ENCODE measurements at places on chromosomes 12 and 14. TPM values are rescaled to one million over a fixed set of nuclear protein-coding genes. Genes with fewer than 3 reads are reported as not detected.

Gene CCDC196
- not detected for polyA plus RNA-seq

DNA sequence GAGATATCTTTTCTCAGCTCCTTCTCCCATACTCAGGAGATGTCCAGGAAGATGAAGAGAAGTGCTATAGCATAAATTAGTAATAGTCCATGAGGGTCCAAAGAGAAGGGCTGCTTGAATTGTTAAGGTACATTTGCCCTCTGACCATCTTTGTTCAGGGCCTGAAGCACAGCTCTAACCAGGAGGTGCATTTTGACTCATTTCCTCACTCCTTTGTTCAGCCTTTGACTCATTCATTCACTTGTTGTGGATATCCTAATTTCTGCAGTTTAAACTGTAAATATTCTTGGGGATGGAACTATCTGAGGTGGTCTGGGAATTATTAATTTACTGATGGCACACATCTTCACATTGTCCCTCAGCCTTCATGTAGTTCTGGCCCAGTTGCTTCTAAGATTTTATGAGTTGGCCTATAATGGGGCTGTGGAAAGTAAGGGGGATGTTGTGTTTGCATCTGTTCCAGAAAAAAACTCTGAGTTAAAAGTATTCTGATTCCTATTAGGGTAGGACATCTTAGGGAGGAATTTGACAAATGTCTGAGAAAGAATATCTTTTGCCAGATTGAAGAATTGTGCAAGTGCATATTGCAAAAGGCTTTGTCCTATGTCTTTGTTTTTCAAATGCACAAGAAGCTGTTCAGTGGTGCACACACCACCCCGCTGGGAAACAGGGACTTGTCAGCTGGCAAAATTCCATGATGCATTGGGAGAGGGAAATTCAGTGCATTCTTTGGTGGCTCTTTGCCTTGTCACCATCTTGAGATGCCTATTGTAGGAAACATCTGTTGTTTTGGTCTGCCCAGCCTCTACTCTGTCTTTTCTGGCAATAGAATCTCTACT is 22.1 kb downstream of the SMOC1 start:
- DNase-seq: no peak

- no peak for DNase-seq
These were observed 83.7 kb downstream of the LMNTD1 start for GRCh38 chr12:25469368-25469767.

DNA sequence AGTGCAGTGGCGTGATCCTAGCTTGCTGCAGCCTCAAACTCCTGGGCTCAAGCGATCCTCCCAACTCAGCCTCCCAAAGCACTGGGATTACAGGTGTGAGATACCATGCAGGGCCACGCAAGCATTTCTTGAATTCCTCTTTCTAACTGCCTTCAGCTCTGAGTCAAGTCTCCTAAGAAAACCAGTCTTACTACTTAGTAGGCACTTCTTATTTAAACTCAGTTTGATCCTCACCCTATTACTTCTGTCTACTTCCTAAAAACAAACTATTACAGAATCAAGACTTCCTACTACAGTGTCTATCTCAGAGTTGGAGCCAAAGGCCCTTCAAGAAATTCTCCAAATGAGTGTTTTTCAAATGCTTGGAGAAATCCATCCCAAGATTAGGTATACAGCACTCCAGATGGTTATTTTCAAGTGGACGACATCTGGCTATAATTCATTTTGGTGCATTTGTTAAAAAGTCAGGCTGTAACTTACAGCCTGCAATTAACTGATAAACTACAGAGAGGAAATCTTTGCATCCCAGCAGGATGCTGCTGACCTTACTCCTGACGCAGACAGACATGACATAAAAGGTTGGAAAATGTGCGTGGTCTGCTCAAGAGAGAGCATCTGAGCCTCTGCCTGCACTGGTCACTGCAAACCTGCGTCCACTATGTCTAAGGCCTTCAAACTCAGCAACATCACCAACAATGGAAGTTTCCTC is 34.7 kb downstream of the SSH1 start:
- DNase-seq: no peak

Gene RFX4
- polyA plus RNA-seq: not detected

- no peak for DNase-seq
These were observed 381.8 kb downstream of the EGLN3 start for GRCh38 chr14:33568935-33569579.

DNA sequence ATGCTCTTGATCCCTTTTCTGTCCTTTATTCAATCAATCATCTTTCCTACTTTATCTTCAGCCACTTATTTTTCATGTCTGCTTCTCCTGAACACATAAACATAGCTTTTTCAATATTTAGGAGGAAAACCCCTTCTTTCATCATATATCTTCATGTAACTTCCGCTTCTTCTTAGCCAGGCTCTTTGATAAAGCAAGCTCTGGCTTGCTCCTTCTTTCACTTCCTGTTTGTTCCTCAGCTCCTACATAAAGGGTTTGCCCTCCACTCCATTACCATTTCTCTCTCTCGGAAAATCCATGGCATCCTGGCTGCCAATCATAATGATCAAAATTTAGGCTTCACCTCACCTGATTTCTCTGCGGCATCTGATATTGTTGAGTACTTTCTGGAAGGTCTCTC is 33.7 kb upstream of the HELB start:
- no peak for DNase-seq

- no peak for DNase-seq
These were observed 56.5 kb downstream of the GTF2A1 start for GRCh38 chr14:81164167-81164774.

Gene LIN7A
- 6.2 TPM for polyA plus RNA-seq

DNA sequence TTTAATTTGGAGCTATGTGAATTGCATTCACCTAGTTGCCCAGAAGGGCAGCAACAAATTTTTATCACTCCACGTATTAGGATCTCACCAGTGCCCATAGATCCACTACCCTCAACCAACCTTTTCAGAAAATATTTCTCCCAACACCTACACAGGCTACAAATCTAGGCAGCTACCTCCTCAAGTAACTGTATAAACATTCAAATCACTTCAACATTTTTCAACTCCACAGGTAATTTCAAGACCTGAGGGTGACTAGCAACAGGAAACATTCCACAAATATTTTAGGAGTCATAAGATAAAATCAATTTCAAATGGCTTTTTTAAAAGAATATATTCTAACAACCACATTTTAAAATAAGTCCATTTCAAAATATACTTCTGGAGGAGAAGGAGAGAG is 12.9 kb downstream of the PHLDA1 start:
- DNase-seq: no peak

Gene DCD
- not detected for polyA plus RNA-seq

- no peak for DNase-seq
These were observed 271.9 kb upstream of the PDE3A start for GRCh38 chr12:20096430-20096829.

Gene USP44
- 0.73 TPM for polyA plus RNA-seq

- no peak for DNase-seq
These were observed 97.1 kb upstream of the PRICKLE1 start for GRCh38 chr12:42686514-42687172.

DNA sequence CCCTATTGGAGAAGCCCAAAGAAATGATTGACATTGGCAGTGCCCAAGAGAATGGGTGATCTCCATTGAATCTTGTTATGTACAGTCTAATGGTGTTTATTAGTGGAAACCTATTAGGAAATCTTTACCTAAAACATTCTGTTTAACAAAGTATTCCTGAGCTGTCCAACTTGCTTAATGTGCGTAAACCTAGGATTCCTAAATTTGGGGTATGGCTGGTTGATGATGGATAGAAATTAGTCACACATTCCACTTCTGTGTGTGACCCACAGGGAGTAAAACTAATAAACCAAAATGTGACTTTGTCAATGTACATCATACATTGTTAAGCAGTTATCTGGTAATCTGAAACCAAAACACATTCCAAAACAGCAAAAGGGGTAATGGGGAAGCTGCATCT is 761.3 kb downstream of the FSCB start:
- no peak for DNase-seq

Gene BRMS1L
- 2.9 TPM for polyA plus RNA-seq

Gene HSPA2
- polyA plus RNA-seq: 10.3 TPM

DNA sequence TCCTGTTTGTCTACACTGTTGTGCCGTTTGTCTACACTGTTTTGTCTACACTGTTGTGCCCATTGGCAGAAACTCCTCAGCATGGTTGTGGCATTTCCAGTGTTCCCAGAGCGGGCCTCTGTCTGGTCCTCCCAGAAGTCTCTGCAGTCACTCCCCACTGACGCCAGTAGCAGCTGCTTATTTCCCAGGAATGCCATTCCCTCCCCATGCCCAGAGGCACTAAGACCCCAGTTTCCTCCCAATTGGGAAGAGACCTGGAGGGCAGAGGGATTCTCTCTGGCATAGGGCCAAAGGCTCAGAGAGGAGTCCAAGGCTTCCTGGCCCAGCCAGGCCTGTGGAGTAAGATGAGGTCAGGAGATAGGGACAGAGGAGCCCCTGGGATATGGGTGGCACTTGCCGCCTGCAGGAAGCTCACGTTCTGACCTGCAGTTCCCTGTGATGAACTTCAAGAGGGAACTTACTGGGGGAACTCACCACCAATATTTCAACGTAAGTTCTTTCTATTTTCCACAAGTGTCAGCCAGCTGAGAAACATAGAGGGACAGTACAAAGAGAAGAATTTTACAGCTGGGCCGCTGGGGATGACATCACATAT is 69.1 kb downstream of the TNFAIP2 start:
- no peak for DNase-seq

- no peak for DNase-seq
These were observed 644 bp downstream of the TSPAN31 start for GRCh38 chr12:57745485-57745881.

DNA sequence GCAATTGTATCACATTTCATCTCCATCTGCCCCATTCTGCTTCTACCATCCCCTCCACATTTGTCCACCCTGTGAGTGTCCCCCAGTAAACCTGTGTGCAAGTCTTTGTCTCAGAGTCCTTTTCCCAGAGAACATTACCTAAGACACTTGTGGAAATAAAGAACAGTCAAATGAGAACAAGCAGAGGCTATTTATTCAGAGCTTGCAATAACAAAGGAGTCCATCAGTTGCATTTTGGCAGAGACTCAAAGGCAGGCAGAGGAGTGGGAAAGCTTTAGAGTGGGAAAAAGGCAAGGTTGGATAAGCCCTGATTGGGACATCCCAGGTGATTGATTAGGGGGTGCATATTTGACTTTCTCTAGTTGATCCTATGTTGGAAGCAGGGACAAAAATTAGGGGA is 18.2 kb upstream of the PPFIBP1 start:
- DNase-seq: no peak

DNA sequence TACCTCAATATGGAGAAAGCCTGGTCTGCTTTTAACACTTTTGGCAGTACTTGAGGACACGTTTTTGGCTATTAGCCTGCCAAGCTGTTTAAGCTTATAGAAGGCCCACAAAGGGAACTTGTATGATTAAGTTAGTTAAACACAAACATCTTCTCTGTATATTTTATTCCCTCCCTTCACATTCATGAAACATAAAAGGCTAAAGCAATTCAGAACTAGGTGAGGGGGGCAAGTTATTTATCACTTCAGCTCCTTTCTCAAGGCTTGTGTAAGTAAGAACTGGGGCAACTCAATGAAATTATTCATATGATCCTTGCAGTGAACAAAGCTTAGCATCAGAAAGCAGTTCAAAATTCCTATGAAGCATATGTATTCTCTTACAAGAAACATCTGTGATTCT is 7.5 kb downstream of the PRICKLE1 start:
- no peak for DNase-seq

Gene LETMD1
- 22.7 TPM for polyA plus RNA-seq

GRCh38 chr14:73794146-73794545 is 57.5 kb upstream of the PTGR2 start:
- DNase-seq: no peak

Gene MSI1
- 2.9 TPM for polyA plus RNA-seq

DNA sequence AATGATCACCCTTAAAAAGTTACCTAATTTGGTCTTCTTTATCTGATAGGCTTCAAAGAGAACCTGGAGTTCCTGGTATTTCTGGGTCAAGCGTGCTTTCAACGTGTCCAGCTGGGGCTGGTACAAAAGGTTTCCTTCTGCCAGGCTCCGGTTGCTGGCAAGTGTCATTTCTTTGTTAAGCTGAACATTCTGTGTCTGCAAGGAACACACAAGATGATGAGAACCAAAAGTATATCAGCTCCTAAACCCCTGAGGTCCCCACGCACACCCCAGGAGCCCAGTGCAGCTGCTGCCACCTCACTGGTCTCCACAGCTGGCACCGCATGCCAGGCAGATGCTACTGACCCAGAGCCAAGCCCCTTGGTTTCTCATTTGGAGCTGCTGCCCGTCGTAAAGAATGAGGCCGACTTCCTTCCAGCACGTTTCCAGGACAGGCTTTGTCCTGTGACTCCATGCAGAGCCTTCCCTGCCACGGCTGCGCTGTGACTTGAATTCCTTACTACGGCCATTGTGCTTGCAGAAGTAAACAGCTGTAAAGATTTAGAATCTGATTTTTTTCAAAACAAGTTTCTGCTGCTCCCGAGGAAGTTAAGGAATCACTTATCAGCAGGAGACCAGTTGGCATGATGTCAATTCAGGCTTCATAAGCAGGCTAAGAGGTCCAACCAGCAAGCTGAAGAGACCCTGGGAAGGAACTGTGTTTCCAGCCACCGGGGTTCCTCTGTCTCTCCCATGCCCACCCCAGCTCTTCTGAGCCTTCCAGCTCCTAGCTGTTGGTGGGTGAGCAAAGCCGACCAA is 24.9 kb downstream of the VPS37B start:
- no peak for DNase-seq

Gene GALNT16
- 56.5 TPM for polyA plus RNA-seq

Gene AHNAK2
- 3.5 TPM for polyA plus RNA-seq

DNA sequence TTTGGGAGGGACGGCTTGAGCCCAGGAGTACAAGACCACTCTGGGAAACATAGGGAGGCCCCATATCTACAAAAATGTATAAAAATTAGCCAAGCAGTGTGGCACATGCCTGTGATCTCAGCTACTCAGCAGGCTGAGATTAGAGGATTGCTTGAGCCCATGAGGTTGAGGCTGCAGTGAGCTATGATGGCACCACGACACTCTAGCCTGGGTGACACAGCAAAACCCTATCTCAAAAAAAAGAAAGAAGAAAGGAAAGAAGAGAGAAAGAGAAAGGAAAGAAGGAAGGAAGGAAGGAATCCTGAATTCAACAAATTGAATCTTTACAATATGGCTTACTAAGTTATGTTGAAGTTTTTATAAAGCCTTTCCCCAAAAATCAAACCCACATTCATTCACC is 2.1 kb downstream of the KIF21A start:
- no peak for DNase-seq

Gene A2ML1
- polyA plus RNA-seq: 0.13 TPM

DNA sequence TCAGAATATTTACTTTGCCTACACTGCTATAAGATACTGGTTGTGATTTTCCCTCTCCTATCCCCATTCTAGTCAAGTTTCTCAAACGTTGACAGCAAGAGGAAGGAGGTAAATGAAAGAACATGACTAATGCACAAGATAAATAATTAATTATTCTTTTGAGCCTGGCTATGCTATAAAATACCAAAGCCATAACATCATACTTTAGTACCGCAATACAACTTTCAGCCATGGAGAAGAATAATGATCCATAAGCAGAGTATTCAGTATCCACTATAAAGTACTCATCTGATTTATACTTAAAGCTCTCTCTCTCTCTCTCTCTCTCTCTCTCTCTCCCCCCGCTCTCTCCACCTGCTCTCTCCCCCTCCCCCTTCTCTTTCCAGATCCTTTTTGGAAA is 41.3 kb downstream of the TDG start:
- DNase-seq: no peak

GRCh38 chr14:100536721-100537445 is 50.3 kb downstream of the BEGAIN start:
- no peak for DNase-seq

- no peak for DNase-seq
These were observed 159.1 kb upstream of the RTL1 start for GRCh38 chr14:101062601-101063000.

All from heart right ventricle (tissue), 16 donors.